ENCODE measurements at places on chromosomes 12 and 14.
A peak's percentile ranks its signal among the peaks of the same experiment; 100 is the strongest.

DNA sequence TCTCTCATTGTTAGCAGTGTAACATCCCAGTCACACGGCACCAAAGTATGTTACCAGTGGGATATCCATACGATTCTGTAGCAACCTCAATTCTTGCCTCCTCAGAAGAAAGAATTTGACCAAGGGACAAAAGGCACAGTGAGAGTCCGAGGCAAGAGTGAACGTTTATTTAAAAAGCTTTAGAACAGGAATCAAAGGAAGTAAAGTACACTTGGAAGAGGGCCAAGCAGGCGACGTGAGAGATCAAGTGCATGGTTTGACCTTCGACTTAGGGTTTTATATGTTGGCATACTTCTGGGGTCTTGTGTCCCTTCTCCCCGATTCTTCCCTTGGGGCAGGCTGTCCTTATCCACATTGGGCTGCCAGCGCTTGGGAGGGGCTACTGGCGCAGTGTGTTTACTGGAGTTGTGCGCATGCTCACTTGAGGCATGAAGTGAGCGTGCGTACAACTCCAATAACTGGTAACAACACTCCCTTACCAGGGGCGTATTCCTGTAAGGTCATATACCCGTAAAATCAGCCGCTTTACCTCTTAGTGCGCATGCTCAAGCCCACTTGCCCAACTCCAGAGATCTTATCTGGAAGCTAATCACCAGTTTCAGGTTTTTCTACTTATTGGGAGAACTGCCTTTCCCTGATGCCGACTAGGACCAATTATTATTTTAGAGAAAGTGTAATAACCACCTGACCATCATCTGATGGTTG is 71.7 kb downstream of the FAR2 start:
- DNase-seq = no peak

DNA sequence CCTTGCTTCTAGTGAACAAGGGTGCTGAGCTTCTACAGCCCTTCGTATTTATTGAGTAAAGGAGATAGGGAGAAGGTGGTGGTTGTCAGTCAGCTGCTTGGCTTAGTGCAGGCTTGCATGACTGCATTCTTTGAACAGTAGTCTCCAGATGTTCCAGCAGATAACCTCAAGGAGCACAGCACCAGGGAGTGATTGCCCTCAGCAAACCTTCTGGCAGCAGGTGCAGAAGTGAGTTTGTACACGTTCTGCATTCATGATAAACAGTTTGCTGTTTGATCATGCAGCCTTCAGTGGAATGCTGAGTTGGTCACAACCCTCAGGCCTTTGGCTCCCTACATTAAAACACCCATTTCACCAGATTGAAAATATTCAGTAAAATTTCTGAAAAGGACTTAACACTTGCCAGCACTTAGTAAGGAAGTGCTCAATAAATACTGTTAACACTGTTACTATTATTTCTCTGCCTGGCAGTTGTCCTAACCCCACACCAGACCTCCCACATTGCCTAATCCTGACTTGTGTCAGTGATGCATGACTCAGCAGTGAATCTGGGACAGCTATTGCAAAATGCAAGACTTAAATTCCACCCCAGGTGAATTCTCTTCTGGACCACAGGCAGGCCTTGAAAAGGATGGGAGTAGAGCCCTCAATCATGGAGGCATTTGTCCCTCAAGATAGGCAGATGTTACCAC is 18.9 kb upstream of the CARMIL3 start:
- DNase-seq = no peak

DNA sequence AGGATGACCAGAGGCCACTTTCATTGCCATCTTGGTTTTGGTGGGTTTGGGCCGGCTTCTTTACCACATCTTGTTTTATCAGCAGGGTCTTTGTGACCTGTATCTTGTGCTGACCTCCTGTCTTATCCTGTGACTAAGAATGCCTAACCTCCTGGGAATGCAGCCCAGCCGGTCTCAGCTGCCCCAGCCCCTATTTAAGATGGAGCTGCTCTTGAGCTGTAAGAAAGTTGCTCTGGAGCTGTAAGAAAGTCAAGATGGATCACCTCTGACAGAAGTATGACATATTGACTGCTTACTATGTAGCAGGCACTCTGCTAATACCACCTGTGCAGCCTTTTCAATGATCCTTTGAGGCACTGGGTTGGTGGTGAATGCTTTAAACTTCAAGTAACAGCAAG is 52.1 kb downstream of the RIN3 start:
- no peak for DNase-seq

GRCh38 chr14:92475451-92476187 is 38.0 kb upstream of the RIN3 start:
- DNase-seq = peak; percentile 34

DNA sequence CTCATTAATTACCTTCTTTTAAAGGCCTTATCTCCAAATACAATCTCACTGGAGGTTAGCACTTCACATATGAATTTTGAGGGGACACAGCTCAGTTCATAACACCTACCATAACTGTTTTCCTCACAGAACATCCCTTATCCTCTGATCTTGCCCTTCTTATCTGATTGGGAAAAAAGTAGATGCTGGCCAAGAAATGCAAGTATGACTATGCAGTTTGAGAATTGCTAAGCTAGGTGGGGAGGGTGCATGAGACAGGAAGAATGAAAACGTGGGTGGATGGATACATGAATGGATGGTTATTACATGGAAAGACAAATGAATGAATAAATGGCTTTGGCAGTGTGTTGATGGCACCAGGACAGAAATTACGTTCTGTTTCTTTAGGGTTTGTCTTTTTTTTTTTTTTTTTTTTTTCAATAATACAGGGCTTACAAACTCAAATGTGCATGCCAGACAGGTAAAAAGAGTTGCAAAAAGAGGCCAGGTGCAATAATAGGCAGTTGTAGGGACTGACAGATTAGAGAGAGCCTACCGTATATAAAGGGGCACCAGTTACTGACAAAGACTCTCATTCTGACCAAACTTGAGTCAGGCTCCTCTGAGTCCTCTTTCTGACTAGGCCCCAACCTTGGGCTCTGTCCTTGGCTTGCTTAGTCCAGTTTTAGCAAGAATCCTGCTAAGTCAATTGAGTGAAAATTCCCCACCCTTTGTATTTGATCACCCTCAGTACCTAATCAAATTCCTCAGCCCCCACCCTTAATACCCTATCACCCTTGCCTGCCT is 304.9 kb downstream of the ZFP36L1 start:
- DNase-seq = no peak

DNA sequence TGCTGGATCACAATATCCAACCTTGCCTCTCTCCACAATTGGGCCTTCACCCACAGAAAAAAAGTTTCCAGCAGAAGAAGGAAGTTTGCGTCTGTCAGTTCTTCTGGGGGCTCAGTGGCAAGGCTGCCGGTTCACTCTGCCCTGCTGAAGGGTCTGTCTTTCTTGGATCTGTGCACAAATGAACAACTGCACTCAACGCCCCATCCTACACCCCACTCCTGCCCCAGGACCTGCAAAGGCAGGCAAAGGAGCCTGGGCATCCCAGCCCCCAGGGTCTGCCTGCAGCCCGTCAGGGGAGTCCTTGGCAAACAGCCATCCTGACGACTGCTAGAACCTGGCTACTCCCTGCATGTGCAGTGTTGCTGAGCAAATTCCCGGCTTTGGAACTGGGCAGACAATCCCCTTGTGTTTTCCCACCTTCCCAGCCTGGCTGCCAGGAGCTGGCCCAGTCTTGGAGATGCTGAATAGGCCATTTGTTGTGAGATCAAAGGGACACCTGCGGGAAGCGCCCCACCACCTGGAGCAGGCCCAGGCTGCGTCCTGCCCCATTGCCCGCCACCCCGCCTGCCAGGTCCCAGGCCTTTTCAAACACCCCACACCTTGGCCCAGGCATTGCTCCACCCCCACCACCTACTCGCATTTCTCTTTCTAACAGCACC is 311.9 kb downstream of the BCL11B start:
- DNase-seq = no peak

DNA sequence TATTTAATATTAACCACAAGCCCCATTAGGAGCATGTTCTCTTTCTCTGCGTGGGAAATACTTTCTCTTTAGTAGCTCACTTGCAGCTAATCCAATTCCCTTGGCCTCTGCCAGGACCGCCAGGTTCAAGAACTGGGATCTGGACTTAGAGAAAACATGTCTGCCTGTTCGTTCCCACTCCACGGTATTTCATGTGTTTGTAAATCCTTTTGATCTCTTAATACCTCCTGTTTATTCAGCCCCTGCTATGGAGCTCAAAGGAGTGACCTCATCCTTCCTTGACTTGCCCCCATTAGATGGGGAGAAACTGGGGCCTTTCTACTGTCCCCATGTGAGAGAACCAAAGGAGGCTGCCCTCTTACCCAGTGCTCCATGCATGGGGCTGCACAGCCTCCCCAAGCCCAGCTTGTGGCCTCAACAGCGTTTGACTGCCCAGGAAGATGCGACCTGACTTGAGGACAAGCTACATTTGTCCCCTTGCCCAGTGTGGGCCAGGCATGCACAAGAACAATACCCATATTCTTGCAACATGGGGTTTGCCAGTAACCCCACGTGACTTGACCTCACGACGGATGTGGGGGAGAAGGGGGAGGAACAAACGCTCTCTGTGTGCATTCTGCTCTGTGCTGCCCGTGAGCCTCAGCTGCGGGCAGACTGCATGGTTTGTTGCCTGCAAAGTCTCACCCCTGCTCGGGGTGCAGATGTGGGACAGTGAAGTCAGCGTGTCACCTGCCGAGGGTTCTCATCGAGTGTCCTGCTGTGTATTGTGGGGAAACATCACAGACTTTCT is 30.3 kb downstream of the CD9 start:
- DNase-seq = no peak

- DNase-seq = no peak
These were observed 355.8 kb downstream of the FSCB start for GRCh38 chr14:44151130-44151820.

GRCh38 chr12:31586728-31587127 is 4.2 kb downstream of the DENND5B start:
- DNase-seq = no peak

GRCh38 chr14:75088566-75089373 is 19.3 kb downstream of the ZC2HC1C start:
- DNase-seq = no peak

GRCh38 chr14:105178868-105179140 is 2.3 kb downstream of the NUDT14 start:
- no peak for DNase-seq

DNA sequence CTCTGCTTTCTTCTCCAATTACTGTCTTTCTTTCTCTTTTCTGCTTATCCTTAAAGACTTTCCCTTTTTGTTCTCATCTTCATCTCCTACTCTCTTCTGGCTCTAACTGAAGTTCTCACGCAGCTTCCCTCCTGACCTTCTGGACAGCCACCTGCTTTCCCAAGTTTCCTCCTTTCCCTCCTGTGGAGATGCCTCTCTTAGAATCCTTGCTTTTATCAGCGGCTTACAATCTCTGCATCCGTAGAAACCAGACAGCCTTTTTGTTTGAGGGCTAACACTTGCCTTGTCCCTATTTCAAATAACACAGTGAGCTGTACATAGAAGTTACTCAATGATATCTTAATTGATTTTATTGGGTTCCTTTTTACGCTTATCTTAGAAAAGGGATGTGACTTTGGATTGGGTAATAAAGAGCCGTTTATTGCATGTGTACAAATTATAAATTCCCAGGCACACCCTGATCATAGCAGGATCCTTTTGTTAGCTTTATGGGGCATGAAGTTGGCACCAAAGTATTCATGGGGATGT is 2.1 kb upstream of the LGALS3 start:
- no peak for DNase-seq

DNA sequence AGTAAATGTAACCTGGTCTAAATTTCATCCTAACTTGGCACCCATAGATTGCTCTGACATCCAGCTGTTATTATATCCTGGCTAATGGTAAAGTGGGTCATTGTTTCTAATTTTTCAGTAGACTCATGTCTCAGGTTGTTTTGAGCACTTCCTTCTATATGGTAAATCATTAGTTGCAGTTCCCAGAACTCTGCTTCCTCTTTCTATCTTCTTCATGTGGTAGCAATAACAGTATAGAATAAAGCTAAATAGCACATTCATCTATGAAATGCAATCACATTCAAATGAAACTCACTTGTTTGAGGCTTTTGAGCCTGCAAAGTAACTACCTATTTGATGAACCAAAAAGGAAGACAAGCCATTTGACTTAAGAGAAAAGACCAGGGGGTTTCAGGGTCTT is 65.1 kb upstream of the GZMB start:
- DNase-seq = no peak

Data from type B pancreatic cell (in vitro differentiated cells).